ENCODE measurements at places on chromosomes 3 and 15. TPM values are rescaled to one million over a fixed set of nuclear protein-coding genes. Genes with fewer than 3 reads are reported as not detected.
A peak's percentile ranks its signal among the peaks of the same experiment; 100 is the strongest.

The ENTPD3 gene
- total RNA-seq = not detected

The B4GALT4 gene
- total RNA-seq = 26.7 TPM

The C3orf38 gene
- total RNA-seq = 27.0 TPM

The LOXL1 gene
- total RNA-seq = 446 TPM

DNA sequence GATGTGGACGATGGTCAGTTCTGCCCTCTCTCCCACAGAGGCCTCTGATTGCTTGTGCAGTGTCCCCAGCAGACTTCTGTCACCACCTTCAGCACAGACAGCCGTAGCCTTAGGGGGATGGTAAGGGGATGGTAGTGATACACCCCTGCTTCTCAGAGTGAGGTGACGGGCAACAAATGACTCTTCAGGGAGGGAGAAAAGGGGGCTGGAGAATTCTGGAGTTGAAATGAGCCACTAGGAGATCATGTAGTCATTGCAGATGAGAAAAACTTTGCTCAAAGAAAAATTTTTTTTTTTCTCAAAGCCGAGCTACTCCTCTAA is 29.6 kb upstream of the TIMP4 start:
- DNase-seq = no peak
- H3K27ac ChIP-seq = peak overlapping the region; percentile 99
- no peaks in the 10 kb centered on the region for H3K36me3 ChIP-seq

- no peak overlapping the region for H3K4me3 ChIP-seq
- H3K27me3 ChIP-seq = no peaks in the 10 kb centered on the region
- H3K27ac ChIP-seq = no peak overlapping the region
- no peaks in the 10 kb centered on the region for H3K36me3 ChIP-seq
These were observed 216.7 kb upstream of the CFAP20DC start for GRCh38 chr3:59266551-59266950.

DNA sequence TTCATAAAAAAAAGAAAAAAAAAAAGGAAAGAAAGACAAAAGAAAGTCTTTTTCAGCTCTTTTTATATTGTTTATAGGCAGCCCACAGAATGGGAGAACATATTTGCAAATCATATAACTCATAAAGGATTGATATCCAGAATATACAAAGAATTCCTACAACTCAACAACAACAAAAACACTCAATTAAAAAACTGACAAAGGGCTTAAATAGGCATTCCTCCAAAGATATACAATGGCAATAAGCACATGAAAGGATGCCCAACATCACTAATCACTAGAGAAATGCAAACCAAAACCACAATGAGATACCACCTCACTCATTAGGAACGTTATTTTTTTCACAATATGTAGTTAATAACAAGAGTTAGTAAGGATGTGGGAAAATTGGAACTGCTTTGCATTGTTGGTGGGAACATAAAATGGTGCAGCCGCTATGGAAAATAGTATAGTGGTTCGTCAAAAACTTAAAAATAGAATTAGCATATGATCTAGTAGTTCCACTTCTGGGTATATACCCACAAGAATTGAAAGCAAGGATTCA is 54.2 kb upstream of the CMTM8 start:
- H3K27ac ChIP-seq = no peak overlapping the region
- DNase-seq = no peak
- H3K4me1 ChIP-seq = no peaks in the 10 kb centered on the region
- H3K36me3 ChIP-seq = no peaks in the 10 kb centered on the region

DNA sequence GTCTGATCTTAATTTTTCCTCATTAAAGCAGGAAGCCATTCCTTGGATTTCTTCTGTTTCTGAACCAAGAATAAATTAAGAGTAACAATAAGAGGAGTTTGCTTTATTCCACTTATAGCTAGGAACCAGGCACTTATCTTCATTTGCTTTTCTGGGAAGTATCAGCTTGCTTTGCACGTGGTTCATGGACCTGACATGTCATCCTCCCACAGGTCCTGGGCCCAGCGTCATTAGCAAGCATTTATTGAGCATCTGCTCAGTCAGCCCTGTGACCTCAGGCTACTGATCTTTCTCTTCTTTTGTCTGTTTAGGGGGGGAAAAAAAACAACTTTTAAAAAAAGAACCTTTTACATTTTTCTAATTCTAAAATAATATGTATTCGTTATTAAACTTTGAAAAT is 34.7 kb upstream of the CRTC3 start:
- no peak for DNase-seq
- H3K4me1 ChIP-seq = no peaks in the 10 kb centered on the region
- no peak overlapping the region for H3K27ac ChIP-seq
- H3K27me3 ChIP-seq = no peaks in the 10 kb centered on the region
- H3K36me3 ChIP-seq = peaks cover 62% of the 10 kb centered on the region
- no peak overlapping the region for H3K4me3 ChIP-seq

DNA sequence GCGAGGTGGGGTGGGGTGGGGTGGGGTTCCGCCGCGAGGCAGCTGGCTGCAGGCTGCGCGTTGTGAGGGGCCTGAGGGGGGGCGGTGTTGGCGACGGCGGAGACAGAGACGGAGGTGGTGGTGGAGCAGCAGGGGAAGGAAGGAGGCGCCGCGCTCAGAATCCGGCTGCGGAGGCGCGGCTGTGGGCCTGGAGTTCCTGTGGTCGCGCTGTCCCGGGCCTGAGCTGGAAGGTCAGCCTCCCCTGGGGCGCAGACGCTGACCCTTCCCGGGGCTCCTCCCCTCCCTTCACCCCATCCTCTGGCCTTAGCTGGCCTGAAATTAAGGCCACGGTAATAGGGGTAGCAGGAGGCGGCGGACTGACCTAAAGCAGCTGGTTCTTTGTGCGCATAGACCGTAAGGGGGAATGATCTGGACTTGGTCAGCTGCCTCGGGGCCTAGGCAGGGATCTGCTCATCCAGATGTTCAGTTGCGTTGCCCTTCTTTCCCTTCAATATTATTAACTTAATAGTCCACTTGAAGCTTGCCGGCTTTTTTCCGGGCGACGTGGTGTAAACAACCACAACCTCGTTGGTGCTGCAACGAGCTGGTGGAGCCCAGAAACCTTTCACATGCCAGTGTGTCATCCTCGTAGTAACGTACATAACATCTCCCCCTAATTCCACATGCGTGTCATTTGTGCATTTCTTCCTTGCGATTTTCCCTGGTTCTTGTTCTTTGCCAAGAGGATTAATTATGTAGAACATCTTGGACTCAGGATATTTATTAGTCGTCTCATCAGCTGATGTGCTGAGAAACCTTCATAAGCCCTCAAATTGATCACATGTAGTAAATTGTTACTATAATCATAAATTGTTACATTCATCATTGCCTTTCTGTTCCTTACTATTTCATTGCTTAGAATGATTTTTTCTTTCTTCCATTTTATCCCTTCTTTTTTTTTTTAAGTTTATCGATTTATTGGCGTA is 626 bp downstream of the SEC62 start:
- H3K27ac ChIP-seq = peak overlapping the region; percentile 100
- peaks cover 4% of the 10 kb centered on the region for H3K27me3 ChIP-seq
- peak overlapping the region; percentile 95 for H3K4me3 ChIP-seq
- peaks cover 6% of the 10 kb centered on the region for H3K36me3 ChIP-seq
- peaks cover 40% of the 10 kb centered on the region for H3K4me1 ChIP-seq

GRCh38 chr15:80121546-80121945 is 31.3 kb upstream of the FAH start:
- H3K36me3 ChIP-seq = peaks cover 9% of the 10 kb centered on the region
- H3K27me3 ChIP-seq = no peaks in the 10 kb centered on the region
- no peak overlapping the region for H3K4me3 ChIP-seq
- H3K4me1 ChIP-seq = peaks cover 4% of the 10 kb centered on the region

Data from chondrocyte (in vitro differentiated cells).